Activated CD8-positive, alpha-beta memory T cell treated with anti-CD3 and anti-CD28 coated beads for 1 hour (primary cell): ENCODE measurements at places on chromosomes 4 and X.

GRCh38 chr4:2962614-2963174, 512 bp downstream of the NOP14 start:
- no peak for DNase-seq

GRCh38 chr4:95701500-95702170, 138.3 kb upstream of the PDHA2 start:
- DNase-seq = no peak

- no peak for DNase-seq
Observed at GRCh38 chr4:340011-340410, 2.4 kb downstream of the ZNF141 start.

- no peak for DNase-seq
Observed at GRCh38 chr4:581753-582361, 5.8 kb upstream of the TMEM271 start.

GRCh38 chr4:127505203-127505602, 127.6 kb upstream of the INTU start:
- no peak for DNase-seq

GRCh38 chr4:151167561-151167960, 68.1 kb downstream of the RPS3A start:
- no peak for DNase-seq

GRCh38 chr4:156976147-156976546, 4.5 kb upstream of the PDGFC start:
- DNase-seq = no peak

DNA sequence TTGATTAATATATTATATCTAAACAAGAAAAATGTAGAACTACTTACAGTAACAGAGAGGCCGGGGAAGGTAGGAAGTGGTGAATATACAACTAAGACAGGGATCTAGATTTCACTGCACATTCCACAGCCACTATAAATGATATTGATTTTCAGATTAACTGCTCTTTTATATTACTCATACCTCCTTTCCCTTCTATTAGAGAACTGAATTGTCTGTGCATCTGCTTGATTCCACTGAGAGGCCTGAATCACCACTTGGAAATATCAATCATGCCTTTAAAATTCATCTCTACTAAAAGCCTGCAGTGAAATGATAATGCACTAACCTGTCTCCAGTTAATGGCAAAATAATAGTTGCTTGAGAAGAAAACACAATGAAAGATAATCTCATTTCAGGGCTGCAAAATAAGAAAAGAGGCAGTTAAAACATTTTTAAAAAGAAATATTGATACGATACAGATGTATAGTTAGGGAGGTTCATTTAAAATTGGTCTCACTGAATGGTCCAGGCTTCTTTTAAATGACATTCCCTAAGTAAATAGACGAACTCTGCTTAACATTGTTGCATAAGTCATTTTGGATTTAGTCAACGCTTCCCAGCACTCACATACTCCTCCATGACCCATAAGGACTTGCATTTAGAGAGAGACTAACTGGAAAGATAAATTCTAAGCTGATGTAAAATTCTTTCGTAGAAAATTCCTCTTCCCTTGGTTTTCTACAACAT, 3.8 kb downstream of the ANTXR2 start:
- DNase-seq = no peak

- DNase-seq = no peak
Observed at GRCh38 chr4:137519406-137519805, 12.9 kb downstream of the PCDH18 start.

GRCh38 chrX:72043636-72044035, 88.1 kb downstream of the RTL5 start:
- DNase-seq = no peak

GRCh38 chr4:110640576-110640975, 17.7 kb upstream of the PITX2 start:
- no peak for DNase-seq

- no peak for DNase-seq
Observed at GRCh38 chr4:31595496-31595895, 875.3 kb downstream of the PCDH7 start.

DNA sequence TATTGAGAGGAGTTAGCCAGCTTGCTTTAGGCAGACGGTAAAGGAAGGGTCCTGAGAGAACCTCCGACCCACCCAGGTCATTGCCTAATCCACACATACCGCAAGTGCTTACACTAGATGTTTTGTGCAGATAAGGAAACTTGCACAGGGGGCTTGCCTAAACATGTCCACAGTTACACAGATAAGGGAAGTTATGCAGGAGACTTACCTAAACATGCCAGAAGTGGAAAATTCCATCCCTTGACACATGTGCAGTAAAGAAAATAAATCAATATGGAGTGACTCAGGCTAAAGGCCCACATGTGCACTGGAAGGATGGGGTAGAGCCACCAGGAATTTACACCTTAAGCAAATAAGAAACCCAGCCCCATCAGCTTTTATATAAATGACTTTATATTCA, 232.8 kb upstream of the HDX start:
- DNase-seq = no peak

DNA sequence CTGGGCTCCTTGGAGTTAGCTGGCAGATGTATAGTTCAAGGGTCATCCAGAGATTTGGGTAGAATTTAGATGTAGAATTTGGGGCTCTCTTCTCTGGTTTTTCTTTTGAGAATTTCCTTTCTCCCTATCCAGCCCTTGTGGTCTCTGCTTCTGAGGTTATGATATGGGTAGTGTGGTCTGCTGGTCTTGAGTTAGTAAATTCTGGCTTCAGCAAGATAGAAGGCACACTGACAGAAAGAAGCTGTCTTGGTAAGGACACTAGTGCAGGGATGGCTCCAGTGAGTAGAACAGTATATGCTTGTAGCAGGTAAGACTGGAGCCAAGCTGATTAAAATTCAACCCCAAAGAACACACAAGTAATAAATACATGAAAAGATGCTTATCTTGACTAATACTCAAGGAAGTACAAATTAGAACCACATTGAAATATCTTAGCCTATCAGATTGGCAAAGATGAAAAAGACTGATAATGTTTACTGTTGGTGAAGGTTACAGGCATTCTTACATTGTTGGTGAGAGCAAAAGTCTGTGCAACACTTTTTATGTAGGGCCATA, 2.1 kb upstream of the IL9R start:
- DNase-seq = no peak

DNA sequence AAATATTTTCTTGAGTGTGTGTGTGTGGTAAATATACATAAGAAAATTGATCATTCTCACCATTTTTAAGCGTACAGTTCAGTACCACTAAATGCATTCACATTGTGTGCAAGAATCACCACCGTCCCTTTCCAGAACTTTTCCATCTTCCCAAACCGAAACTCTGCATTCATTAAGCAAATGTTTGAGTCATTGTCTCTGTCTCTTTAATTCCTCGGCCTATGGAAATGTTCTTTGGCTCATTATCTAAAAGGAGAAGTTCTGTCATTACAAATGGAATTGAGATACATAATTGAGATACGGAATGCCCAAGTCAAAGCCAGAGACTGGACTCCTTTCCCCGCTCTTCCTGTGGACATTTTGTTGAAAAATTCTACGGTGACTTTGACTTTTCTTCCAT, 168.9 kb downstream of the DCLK2 start:
- no peak for DNase-seq

GRCh38 chrX:131831185-131831520, 191.9 kb upstream of the STK26 start:
- no peak for DNase-seq

DNA sequence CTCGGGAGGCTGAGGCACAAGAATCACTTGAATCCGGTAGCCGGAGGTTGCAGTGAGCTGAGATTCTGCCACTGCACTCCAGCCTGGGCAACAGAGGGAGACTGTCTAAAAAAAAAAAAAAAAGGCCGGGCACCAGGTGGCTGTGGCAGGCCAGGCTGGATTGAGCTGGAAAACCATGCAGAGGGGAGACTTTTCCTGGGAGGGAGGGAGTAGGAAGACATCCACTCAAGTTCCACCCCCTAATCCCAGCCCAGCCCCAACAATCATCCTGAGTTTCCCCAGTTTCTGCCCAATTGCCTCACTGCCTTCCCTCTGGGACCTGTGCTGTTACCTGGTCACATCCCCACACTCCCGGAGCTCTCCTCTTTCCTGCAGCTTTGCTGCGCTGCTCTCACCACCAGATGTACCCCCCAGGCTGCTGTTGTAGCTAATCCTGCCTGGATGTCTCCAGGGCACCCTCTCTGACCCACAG, 9.0 kb upstream of the TSPYL2 start:
- DNase-seq = no peak

- no peak for DNase-seq
Observed at GRCh38 chrX:150476164-150476699, 92.2 kb upstream of the MTM1 start.

- DNase-seq = no peak
Observed at GRCh38 chr4:156598138-156598681, 373.4 kb downstream of the PDGFC start.

DNA sequence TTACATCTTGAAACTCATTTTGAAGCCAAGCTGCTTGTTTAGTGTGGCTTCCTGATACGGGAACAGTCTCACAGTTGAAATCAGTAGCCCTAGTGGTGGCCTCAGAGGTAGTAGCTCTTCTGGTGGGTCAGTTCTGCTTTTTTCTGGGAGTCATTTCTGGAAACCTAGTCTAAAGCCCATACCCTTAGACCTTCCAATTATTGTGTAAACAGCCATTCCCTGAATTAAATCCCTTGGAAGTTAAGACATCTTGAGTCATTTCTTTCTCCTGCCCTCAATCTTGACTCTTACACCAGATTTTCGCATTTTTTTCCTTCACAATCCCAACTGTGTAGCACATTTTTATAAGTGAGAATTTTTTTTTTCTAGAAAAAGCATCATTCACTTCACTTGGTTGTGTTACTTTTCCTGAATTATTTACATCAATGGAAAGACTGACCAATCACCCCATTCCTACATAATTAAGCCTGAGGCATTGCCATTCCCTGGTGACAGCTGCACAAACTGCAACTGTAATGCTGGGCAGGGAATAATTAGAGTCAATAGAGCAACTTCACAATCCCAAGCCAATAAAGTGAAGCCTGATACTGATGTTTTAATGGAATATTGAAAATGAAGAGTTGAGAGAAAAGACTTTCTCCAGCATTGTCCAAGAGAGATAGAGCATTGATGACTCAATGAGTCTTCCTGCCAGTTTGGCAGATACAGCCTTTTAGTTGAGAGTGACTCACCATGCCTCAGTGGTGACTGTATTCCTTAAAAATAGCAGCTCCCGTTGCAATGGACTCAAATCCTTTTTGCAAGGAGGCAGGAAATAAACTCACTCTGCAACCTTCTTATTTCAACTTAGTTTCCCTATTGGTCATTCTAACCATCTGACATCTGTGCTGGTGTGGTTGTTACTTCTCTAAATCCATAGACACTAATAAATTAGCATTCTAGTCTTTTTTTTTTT, 13.0 kb upstream of the SEPSECS start:
- DNase-seq = no peak

DNA sequence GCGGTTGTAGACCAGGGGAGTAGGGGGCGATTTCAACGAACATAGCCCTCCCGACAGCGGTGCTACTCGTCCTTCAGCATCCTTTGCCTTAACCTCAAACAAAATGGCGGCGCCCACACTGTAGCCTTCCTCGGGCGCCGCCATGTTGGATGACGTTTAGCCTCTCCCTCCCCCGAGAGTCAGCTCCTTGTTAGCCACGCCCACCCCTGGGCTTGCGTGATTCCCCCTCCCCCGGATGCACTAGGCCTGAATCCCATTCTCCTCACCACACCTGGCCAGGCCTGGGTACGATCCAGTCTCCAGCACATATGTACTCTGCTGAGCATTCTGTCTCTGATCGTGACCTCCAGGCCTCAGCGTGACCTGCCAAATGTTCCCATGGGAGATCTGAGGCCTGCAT, 49.0 kb upstream of the ZNF157 start:
- no peak for DNase-seq

- DNase-seq = no peak
Observed at GRCh38 chr4:102281171-102281839, 64.0 kb downstream of the SLC39A8 start.

DNA sequence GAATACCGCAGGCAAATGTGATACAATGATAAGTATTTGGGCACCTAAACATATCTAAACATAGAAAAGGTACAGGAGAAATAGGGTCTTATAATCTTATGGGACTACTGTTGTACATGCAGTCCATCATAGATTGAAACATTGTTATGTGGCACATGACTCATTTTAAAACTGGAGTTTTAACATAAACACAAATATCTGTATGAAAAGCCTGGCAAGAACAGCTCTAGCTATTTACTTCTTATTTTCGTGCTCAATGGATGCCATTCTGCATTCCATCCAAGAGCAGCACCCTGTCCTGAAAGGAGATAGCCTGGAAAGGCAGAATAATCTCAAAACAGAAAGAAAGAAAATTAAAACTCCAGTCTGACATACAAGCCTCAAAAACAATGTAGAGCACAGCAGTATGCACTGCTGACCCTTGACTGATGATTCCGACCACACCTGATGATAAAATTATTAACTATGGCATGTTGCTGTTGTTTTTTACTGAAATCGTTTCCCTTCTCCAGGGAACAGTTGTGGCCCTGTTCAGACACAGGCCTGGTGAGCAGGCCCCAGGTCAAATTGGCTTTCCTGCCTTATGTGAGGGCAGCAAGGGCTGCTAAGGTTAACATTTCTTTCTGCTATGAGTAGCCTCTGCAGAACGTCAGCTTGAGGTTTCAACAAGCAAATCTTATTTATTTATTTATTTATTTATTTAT, 152.7 kb downstream of the APBB2 start:
- no peak for DNase-seq

DNA sequence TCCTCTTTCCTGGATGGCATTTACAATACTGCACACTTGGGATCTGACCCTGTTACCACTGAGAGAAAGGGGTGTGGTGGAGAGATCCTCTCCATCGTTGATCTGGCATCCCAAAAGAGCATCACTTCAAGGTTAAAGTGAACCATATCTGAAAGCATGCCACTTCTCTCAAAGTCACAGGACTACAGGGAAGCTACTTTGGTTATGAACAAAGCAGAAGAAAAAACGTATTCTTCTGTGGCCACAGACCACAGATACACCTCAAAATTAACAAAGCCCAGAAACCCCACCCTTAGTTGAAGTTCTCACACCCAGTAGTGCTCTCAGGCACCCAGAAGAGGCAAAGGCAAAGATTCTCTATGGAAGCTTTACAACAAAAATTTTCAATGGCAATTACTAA, 108.3 kb downstream of the JADE1 start:
- no peak for DNase-seq

GRCh38 chr4:73021634-73022033, 47.9 kb downstream of the COX18 start:
- no peak for DNase-seq

- DNase-seq = no peak
Observed at GRCh38 chr4:140695483-140695882, 60.7 kb downstream of the TBC1D9 start.
